ENCODE measurements at places on chromosomes 6 and 20. TPM values are rescaled to one million over a fixed set of nuclear protein-coding genes. Genes with fewer than 3 reads are reported as not detected.

- DNase-seq: no peak
Observed at GRCh38 chr6:106315765-106316374, 9.7 kb downstream of the ATG5 start.

The ZBTB12 gene
- 2.3 TPM for total RNA-seq

- DNase-seq: no peak
Observed at GRCh38 chr6:112934433-112935327, 587.5 kb downstream of the RFPL4B start.

The MLIP gene
- 0.47 TPM for total RNA-seq

DNA sequence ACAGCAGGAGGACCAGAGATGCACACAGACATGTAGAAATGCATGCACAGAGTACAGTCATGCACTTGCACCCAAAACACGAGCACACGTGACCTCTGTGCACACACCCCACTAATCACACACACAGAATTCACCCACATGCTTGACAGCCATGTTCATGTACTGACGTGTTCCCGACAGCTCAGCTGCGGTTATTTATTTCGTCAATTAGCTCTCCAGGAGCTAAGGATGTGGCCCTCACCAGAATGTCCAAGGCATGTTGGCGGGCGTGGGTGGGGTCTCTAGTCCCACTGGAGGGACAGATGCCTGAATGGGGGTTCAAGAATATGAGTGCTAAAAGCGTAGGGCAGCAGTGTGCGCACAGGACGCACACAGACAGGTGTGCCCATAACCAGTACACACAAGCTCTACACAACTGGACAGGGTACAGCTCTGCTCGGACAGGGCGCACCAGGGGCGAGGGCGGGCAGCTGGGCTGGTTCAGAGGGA, 571 bp upstream of the PRPF6 start:
- no peak for DNase-seq

DNA sequence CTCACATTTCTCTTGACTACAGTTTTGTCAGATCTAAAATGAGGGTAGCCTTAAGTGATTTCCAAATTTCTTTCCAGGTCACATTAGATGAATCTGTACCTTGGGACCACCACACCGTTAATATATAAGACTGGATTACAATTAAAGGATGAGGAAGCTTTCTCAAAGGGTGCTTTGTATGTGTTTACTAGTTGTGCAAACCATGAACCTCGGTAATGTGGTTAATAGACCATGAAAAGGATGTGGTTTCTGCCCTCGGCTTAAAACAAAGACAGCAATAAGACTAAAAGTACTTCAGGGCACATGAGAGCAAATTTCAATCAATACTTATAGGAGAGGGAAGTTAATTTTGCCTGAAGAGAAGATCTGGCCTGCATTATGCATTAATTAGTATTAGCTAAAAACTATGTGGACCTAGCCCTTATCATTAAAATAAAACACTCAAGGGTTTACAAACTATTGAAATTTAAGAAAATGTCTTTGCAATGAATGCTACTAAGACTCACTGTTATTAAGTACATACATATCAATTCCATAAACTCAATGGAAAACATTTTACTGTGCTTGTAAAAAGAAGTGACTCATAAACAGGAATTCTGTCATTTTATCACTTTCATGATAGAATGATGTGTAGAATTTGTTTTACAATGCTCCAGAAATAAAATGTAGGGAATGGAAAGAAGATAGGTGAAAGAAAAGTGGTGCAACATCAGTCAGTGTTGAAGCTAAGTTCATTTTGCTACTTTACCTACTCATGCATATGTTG, 936 bp upstream of the TMX4 start:
- no peak for DNase-seq
